Activated T-helper 17 cell treated with anti-CD3 and anti-CD28 coated beads, Interleukin-2, amount 50 U/mL, for 72 hours (primary cell): ENCODE measurements at places on chromosomes 6 and 20.

- H3K4me1 ChIP-seq: peaks cover 8% of the 10 kb centered on the region
- H3K27ac ChIP-seq: no peak overlapping the region
- no peak for ATAC-seq
- H3K27me3 ChIP-seq: peaks cover 57% of the 10 kb centered on the region
These were observed 118.8 kb upstream of the AFDN start for GRCh38 chr6:167707686-167708500.

- H3K27me3 ChIP-seq: no peaks in the 10 kb centered on the region
- peaks cover 4% of the 10 kb centered on the region for H3K36me3 ChIP-seq
- no peak overlapping the region for H3K4me3 ChIP-seq
- ATAC-seq: no peak
- no peak overlapping the region for H3K27ac ChIP-seq
These were observed 112.1 kb downstream of the TCP11 start for GRCh38 chr6:35028781-35029769.

DNA sequence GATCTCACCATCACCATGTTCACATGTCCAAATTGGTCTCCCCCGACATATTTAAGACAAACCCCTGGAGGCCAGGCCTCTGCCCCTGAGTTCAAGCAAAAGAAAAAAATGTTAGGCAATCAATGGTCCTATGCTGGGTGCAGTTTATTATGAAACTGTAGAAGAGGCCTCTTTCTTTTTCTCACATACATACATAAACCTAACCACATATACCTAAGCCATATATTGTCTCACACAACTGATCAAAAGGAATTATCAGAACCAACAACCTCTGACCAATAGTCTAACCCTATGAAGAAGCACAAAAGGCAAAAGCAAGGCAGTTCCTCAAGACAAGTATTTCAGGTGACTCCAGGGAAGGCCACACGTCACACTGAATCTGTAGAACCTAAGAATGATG, 49.9 kb downstream of the ILRUN start:
- H3K36me3 ChIP-seq: peaks cover 74% of the 10 kb centered on the region
- ATAC-seq: no peak
- H3K4me1 ChIP-seq: peaks cover 32% of the 10 kb centered on the region

- peaks cover 44% of the 10 kb centered on the region for H3K36me3 ChIP-seq
- H3K4me3 ChIP-seq: no peak overlapping the region
- no peak for ATAC-seq
- H3K27ac ChIP-seq: no peak overlapping the region
- peaks cover 41% of the 10 kb centered on the region for H3K4me1 ChIP-seq
These were observed 67.2 kb downstream of the RPP40 start for GRCh38 chr6:4936681-4937041.

- no peaks in the 10 kb centered on the region for H3K4me1 ChIP-seq
- H3K27ac ChIP-seq: no peak overlapping the region
- H3K4me3 ChIP-seq: no peak overlapping the region
- peaks cover 3% of the 10 kb centered on the region for H3K27me3 ChIP-seq
- no peaks in the 10 kb centered on the region for H3K36me3 ChIP-seq
These were observed 12.1 kb downstream of the LGSN start for GRCh38 chr6:63307581-63308246.

DNA sequence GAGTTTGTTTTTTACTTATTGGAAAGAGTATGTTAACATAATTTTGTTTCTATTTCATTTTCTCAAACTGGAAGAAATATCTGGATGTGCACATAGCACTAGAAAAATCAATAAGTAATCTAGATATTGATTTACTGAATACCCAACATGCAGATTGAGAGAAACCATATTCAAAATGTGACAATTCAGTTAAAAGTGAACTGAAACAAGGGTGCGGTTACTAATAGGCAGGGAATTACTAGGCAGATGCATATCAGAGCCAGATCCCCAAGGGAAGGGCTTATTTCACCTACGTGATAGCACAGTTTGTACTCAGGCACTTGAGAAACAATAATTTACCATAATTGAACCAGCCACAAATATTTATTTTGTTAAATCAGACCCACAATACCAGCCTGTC, 493.1 kb upstream of the FLRT3 start:
- H3K36me3 ChIP-seq: no peaks in the 10 kb centered on the region
- ATAC-seq: no peak
- H3K27me3 ChIP-seq: no peaks in the 10 kb centered on the region
- H3K4me1 ChIP-seq: no peaks in the 10 kb centered on the region
- no peak overlapping the region for H3K27ac ChIP-seq

GRCh38 chr6:96899019-96899418, 1.3 kb upstream of the NDUFAF4 start:
- no peak overlapping the region for H3K27ac ChIP-seq
- peaks cover 6% of the 10 kb centered on the region for H3K36me3 ChIP-seq
- no peak overlapping the region for H3K4me3 ChIP-seq
- ATAC-seq: no peak
- H3K4me1 ChIP-seq: peaks cover 18% of the 10 kb centered on the region

GRCh38 chr6:35391240-35391968, 49.0 kb downstream of the PPARD start:
- peaks cover 41% of the 10 kb centered on the region for H3K4me1 ChIP-seq
- no peaks in the 10 kb centered on the region for H3K36me3 ChIP-seq
- peak; percentile 57 for ATAC-seq

DNA sequence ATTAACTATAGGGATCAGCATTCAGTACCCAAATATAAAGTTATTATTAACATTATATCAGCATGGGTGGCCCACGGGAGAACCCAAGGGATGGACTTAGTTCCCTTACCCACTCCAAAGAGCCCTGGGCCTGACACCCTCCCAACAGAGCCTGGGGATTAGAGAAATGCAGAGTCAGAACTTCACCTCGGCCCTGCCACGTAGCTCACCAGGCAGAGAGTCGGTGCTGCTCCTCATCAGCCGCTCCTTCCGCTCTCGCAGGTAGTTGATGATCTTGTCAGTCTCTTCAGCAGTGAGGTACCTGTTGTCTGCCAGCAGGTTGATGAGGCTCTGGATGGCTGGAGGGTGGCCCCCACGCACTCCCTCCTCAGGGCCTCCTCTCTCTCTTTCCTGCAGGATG, 26.6 kb downstream of the NCOA5 start:
- peak overlapping the region; percentile 78 for H3K27ac ChIP-seq
- H3K4me3 ChIP-seq: peak overlapping the region; percentile 40
- peaks cover 46% of the 10 kb centered on the region for H3K4me1 ChIP-seq
- no peaks in the 10 kb centered on the region for H3K27me3 ChIP-seq

GRCh38 chr6:27501187-27501586, 28.3 kb upstream of the ZNF184 start:
- peaks cover 11% of the 10 kb centered on the region for H3K27me3 ChIP-seq
- H3K36me3 ChIP-seq: peaks cover 22% of the 10 kb centered on the region
- peaks cover 20% of the 10 kb centered on the region for H3K4me1 ChIP-seq
- H3K27ac ChIP-seq: no peak overlapping the region
- H3K4me3 ChIP-seq: no peak overlapping the region
